ENCODE measurements at places on chromosomes 6 and 20. TPM values are rescaled to one million over a fixed set of nuclear protein-coding genes. Genes with fewer than 3 reads are reported as not detected.

The C6orf132 gene
- not detected for total RNA-seq

GRCh38 chr6:31782126-31782855 is 5.2 kb upstream of the VWA7 start:
- no peak for DNase-seq

- no peak for DNase-seq
These were observed 369.2 kb downstream of the HAO1 start for GRCh38 chr20:7571101-7571500.

The SNAP91 gene
- total RNA-seq, result 106 TPM

DNA sequence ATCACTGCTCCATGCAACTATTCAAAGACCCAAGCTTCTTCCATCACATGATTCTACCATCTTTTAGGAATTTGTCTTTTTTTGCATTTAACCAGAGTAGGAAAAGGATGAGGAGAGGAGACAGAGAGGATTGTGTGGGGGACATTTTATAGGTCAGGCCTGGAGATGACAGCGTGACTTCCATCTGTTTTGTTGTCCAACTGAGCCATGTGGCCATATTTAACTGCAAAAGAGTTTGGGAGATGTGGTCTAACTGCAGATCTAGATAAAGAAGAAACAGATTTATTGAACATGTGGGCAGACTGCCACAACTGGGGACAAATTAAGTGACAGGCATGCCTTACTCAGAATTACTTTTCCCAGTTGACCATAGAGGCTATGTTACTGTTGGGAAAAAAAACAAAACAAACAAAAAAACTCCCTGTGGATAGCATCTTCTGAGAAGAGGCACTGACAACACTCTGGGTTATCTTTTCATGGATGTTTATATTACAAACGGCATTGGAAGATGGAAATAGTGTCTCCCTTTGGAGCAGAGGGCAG is 18.9 kb upstream of the MOCS1 start:
- DNase-seq, result no peak

GRCh38 chr6:121106962-121107361 is 227.3 kb downstream of the TBC1D32 start:
- no peak for DNase-seq

GRCh38 chr6:150981095-150981494 is 115.6 kb downstream of the MTHFD1L start:
- DNase-seq, result no peak

DNA sequence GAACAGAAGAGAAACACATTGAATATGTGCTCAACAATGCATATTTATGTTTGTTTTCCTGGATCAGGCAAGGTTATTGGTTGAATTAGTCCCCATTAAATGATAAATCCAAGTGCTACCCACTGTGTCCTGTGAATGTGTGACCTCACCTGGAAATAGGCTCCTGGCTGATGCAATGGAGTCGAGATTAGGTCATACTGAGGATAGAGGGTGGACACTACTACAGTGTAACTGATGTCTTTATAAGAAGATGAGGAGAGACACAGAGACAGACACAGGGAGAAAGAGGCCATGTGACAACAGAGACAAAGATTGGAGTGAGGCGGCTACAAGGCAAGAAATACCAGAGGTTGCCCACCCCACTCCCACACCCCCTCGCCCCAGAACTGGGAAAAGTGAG is 559.3 kb downstream of the C6orf118 start:
- DNase-seq, result no peak

The BHLHE23 gene
- total RNA-seq, result not detected

GRCh38 chr6:3457710-3458602 is 1.1 kb upstream of the SLC22A23 start:
- peak; percentile 48 for DNase-seq

The CDSN gene
- total RNA-seq, result not detected

The TP53TG5 gene
- not detected for total RNA-seq

- no peak for DNase-seq
These were observed 203.6 kb upstream of the RNF217 start for GRCh38 chr6:124758663-124759062.

The ADGB gene
- 0.94 TPM for total RNA-seq

The PTCHD4 gene
- total RNA-seq, result 16.1 TPM

DNA sequence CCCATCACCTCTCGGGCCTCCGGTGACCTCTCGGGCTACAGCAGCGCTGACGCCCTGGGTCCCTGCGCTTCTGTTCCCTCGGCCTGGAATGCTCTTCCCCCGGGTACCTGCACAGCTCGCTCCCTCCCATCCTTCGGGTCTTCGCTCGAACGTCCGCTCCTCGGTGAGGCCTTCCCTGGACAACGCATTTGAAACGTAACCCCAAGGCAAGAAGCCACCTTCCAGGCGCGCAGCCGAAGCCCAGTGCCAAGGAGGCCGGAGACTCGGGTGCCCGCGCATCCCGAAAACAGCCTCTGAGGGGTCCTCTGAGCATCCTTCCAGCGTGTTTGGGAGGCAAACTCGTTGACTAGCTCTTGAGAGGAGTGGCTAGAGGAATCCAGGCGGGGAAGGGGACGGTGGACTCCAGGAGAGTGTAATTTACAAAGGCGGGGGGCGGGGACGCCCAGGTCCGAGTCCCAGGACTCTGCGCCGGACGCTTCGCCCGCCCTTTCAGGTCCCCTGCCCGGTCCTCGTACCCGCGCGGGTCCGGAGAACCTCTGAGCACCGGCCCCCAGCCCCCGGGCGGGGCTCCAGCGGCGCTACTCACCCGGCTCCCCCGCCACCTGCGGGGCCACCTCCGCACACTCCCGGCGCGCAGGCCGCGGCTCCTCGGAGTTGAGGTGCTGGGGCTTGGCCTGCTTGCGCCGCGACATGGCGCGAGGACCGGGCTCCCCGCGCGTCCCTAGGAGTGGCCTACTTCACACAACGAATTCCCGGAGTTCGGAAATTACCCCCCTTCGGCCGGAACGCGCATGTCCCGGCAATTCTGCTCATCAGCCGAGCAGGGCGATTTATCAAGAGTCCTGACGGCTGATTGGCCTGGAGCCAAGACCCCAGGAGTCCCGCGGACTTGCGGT is 86.8 kb downstream of the ZFP64 start:
- no peak for DNase-seq

DNA sequence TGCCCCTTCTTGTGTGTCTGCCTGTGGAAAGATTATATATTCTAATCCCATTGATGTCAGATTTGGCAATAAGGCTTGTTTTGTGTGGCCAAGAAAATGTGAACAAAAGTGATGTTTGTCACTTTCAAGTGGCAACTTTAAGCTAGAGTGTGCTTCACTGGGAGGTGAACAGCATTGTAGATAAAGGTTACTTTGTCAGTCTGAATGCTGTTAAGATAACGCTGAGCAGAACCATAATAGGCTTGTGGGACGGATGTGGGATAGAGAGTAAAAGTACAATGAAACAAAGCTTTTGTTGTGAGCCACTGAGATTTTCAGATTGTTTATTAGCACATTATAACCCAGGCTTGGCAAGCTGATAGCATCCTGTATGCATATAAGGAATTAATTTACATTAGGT is 303.8 kb upstream of the MAN1A1 start:
- DNase-seq, result no peak

The ZNF831 gene
- total RNA-seq, result under 0.01 TPM

GRCh38 chr6:86715676-86716075 is 221.7 kb upstream of the HTR1E start:
- no peak for DNase-seq

The STK38 gene
- total RNA-seq, result 11.9 TPM

DNA sequence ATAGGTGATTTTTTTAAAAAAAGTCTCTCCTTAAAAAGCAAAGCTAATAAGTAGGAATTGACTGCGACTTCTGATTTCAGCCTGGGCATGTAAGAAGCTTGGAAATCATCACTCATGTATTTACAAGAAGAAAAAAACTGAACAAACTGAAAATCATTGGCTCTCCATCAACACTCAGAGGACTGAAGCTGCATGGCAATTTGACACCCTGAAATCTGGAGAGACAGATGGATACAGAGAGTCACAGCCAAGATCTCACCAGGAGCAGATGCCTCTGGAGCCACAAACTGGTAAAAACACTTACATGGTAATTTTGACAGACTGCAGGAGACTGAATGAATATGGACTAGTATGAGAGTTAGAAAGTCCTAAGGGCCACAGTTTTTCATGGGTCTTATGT is 191.2 kb upstream of the TCF21 start:
- DNase-seq, result no peak

The DZANK1 gene
- total RNA-seq, result 4.2 TPM

The ADGRF5 gene
- total RNA-seq, result 8.0 TPM

- peak; percentile 17 for DNase-seq
These were observed 258.8 kb downstream of the SMOC2 start for GRCh38 chr6:168699631-168700295.

GRCh38 chr6:783966-784735 is 91.2 kb upstream of the EXOC2 start:
- DNase-seq, result no peak

GRCh38 chr6:144156338-144156737 is 6.0 kb downstream of the STX11 start:
- no peak for DNase-seq

DNA sequence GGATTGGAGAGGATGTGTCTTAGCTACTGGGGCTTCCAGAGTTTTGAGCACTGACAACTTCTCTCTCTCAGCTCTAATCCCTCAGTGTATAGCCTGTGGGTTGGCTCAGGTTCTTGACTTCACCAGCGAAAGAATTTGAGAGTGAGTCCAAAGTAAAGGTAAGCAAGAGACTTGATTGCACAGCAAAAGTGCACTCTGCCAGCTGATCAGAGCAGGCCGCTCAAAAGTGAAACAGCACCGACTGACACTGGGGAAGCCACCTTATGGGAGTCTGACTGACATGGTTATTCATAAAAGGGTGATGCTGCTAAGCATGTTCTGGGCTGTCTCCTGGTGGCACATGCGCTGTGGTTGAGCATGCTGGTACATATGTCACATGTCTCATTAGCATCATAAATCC is 389.5 kb downstream of the CBLN4 start:
- no peak for DNase-seq

The KCNQ5 gene
- total RNA-seq, result 12.9 TPM

DNA sequence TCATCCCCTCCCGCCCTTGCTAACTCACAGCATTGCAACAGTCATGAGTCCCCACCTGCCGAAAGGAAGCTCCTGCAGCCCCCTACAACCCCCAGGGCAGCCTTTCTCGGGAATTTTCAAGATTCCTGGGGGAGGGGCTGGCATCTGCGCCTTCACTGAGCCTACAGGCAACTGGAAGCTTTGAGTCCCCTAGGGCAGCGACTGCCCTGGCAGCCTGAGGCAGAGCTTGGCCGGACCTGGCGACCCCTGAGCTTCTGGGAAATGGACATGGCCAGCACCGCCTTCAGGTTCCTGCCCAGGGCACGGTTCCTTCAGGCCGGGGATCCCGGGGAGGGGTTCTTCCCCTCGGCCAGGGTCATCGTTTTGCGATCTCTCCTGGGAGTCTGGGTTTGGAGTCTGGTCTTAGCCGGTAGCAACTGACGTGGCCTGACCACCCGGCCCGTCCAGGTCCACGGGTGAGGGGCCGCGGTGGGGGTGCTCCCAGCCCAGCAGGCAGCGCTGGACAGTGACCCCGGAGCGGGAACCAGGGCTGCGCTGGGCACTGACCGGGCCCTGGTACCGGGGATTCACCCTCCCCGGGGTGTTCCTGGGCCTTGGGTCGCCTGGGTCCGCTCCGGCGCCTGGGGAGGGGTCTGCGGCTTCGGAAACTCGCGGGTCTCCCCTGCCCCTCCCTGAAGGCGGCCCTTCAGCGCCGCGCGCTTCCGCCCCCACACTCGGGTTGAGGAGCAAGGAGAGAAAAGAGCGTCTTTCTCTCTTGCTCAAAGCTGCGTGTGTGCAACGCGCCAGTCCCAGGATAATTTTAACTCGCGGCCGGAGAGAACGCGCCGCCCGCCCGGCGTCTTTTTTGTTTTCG is 593 bp upstream of the COL9A3 start:
- no peak for DNase-seq

- no peak for DNase-seq
These were observed 189.0 kb upstream of the UST start for GRCh38 chr6:148557796-148558321.

The CEP85L gene
- 59.1 TPM for total RNA-seq

The XKR7 gene
- 12.6 TPM for total RNA-seq

GRCh38 chr20:10716855-10717254 is 43.1 kb upstream of the JAG1 start:
- DNase-seq, result no peak

The MTG2 gene
- 14.8 TPM for total RNA-seq

The LY6G6C gene
- total RNA-seq, result 0.31 TPM

- no peak for DNase-seq
These were observed 3.1 kb downstream of the PXDC1 start for GRCh38 chr6:3748208-3749066.

The MRPS18B gene
- 39.9 TPM for total RNA-seq

Measured in occipital lobe (tissue), 3 donors.